ENCODE measurements at places on chromosomes 12 and 14.

DNA sequence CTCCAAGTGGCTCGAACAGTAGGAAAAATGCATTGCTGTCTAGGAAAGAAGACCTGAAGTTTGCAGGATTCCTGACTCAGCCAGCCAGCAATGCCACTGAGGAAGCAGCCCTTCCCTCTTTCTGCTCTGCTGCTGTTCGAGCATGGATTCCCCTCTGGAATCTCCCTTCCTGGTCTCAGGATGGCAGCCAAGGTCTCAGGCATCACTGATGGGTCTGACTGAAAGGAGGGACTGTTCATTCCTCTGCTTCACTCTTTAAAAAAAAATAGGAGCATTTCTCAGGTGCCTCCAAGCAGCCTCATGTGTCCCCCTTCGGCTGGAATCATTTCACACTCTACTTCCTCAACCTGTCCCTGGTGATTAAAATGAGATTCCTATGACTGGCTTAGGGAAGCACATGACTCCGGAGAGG is 62.4 kb downstream of the SLC15A4 start:
- no peak for DNase-seq

GRCh38 chr12:110737532-110737931 is 5.2 kb downstream of the PPP1CC start:
- DNase-seq, result no peak

GRCh38 chr12:59396519-59396918 is 199.3 kb upstream of the SLC16A7 start:
- DNase-seq, result no peak

- no peak for DNase-seq
Measured at GRCh38 chr12:4243091-4243490, 30.5 kb upstream of the CCND2 start.

- DNase-seq, result no peak
Measured at GRCh38 chr12:32533971-32534590, 134.7 kb downstream of the FGD4 start.
